CD8-positive, alpha-beta memory T cell (primary cell): ENCODE measurements at places on chromosomes 16 and 17. TPM values are rescaled to one million over a fixed set of nuclear protein-coding genes. Genes with fewer than 3 reads are reported as not detected.

GRCh38 chr16:26913851-26914250 lies 152.9 kb upstream of the C16orf82 start:
- no peak for DNase-seq

- DNase-seq, result no peak
Measured at GRCh38 chr16:14181371-14182050, 110.4 kb downstream of the MRTFB start.

DNA sequence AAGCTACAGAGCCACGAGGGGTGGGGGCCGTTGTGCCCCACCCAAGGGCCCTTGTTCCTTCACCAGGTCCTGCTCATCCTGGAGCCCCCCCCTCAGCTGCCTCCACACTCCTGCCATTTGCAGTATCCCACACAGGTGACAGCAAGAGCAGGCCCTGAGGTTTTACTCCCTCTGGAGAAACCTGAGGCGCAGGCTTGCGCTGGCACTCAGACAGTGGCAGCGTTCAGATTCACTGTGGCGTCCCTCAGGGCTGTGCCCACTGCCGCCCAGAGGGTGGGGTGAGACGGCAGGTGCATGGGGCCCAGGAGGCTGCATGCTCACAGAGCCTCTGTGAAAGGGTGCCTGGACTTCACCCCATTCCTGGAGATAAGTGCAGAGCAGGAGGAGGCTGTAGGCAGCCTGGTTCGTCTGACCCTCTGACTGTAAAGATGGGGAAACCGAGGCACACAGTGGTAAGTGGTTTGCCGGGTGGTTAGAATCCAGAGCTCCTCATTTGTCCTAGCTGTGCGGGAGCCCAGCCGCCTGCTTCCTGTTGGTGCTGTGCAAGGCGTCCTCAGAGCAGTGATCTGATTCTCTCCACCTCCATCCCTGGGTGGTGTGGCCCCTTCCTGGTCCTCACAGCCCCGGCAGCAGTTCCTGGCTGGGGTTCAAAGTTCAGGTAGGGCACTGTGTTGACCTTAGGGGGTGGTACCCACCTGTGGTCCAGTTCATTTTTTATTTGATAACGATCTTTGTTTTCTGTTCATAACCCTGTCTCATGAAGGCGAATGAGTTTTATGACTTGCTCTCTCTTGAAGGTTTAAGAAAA lies 1.6 kb downstream of the SPIRE2 start:
- DNase-seq, result no peak

PRCD gene
- polyA plus RNA-seq, result 1.2 TPM

- DNase-seq, result no peak
Measured at GRCh38 chr17:60542071-60542470, 16.0 kb upstream of the APPBP2 start.

TEX19 gene
- not detected for polyA plus RNA-seq

CCDC154 gene
- not detected for polyA plus RNA-seq
